ENCODE measurements at places on chromosomes 16 and 17. TPM values are rescaled to one million over a fixed set of nuclear protein-coding genes. Genes with fewer than 3 reads are reported as not detected.

GRCh38 chr17:63247706-63248105, 198.4 kb downstream of the CYB561 start:
- DNase-seq = no peak

GRCh38 chr17:71792966-71793365, 327.9 kb upstream of the SOX9 start:
- DNase-seq = no peak

DNA sequence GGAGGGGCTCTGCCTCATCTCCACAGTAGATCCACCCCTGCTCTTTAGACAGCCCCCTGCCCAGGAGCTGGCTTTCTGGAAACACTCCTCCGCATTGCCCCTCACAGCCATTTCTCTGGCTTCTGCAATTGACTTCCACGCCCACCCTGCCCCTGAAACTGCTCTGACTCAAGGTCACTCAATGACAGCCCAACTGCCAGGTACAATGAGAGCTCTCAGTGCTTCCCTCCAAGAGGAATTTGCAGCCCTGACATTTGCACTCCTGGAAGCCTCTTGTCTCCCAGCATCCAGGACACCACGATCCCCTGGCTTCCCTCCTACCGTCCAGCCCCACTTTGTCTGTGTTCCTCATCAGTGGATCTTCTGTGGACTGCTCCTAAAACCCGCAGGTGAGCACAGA, 421.5 kb downstream of the SOX9 start:
- DNase-seq = no peak

GRCh38 chr17:34321964-34322363, 2.7 kb downstream of the CCL8 start:
- DNase-seq = no peak

The OR1A1 gene
- total RNA-seq = not detected

The PDILT gene
- total RNA-seq = not detected

DNA sequence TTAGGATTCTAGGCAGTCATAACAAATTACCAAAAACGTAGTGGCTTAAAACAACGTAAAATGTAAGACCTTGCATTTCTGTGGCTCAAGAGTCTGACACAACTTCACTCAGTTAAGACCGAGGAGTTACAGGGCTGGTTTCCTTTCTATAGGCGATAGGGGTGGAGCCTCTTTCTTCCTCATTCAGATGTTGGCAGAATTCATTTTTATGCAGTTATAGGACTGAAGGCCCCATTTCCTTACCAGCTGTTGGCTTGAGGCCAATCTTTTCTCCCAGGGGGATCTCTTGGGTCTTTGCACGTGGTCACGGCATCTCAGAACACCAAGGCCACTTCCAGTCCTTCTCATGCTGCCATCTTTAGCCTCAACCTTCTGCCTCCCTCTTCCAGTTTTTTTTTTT, 145.2 kb downstream of the KCNJ2 start:
- DNase-seq = no peak

- DNase-seq = no peak
Observed at GRCh38 chr17:57537524-57538410, 207.3 kb downstream of the CCDC182 start.

DNA sequence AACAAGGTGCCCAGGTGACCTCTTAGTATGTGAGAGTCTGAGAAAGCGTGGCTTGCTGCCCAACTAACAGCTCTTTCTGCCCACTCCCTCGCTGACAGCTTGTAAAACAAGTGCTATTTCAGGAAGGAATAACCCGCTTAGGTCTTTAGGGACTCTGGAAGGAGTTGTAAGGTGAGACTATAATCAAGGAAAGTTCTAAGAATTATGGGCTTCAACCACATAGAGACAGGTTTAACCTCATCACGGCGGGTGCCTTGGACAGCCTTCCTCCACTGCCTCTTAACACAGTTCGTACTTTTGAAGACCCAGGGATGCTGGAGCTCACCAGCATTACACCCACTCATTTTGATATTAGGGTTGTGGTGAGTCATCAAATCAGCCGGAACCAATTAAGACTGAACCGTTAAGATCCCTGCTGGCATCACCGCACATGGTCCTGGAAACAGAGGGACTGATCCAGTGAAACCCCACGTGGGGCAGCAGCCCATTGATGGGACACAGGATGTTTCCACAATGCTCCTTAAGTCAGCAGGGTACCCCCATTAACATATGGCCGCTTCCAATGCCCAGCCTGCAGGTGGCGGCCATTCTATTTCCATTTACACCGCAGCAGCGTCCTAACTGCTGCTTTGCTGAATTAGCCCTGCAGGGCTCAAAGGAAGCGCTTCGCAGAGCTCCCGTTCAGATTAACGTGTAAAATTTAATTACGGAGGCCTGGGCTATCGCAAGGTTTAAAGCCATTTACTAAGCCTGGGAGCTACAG, 176.6 kb upstream of the SDK2 start:
- DNase-seq = no peak

The CKLF gene
- 163 TPM for total RNA-seq

The C17orf107 gene
- not detected for total RNA-seq

- DNase-seq = no peak
Observed at GRCh38 chr16:56336071-56336688, 89.2 kb downstream of the AMFR start.

DNA sequence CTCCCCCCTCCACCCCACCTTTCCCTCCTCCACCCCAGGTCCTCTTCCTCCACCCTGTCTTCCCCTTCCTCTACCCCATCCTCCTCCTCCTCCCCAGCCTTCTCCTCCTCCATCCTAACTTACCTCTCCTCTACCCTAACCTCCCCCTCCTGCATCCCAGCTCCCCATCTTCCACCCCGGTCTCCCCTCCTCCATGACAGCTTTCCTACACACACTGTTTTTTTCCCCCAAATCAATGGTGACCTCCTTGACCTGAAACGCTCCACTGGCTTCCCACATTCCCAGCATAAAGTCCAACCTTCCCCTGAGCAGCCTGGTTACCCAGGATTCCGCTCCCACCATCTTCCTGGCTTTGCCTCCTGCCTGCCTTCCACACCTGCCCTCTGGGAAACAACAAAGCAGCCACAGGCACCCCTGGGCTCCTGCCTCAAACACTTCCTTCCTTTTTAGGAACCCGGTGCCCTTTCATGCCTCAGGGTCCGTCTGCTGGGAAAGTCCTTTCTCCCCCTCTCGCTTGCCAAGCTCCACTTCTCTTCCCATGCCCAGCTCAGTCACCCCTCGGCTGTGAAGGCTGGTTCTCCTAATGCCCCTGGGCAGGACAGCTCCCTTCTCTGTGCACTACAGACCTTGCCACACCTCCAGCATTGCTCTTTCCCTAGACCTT, 2.1 kb downstream of the RGS9 start:
- DNase-seq = no peak

The SALL1 gene
- total RNA-seq = 6.4 TPM

GRCh38 chr17:13395862-13396261, 205.9 kb downstream of the HS3ST3A1 start:
- no peak for DNase-seq

- no peak for DNase-seq
Observed at GRCh38 chr17:46178550-46179214, 14.5 kb downstream of the KANSL1 start.

DNA sequence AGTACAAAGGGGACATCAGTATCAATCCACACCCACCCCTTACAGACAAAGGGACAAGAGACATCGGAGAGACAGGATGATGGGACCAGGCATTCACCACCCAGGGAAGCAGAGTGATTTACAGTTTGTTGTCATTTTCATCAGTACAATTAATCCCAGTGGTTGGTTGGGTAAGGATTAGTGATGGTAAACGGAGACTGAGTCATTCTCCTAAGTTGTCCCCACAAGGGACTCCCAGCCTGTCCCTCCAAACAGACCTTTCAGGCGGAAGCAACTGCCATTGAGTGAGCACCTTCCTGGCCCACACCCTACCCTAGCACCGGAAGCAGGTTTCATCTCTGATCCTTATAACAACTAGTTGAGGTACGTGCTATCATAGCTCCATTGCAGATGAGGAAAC, 11.2 kb downstream of the PPL start:
- no peak for DNase-seq

DNA sequence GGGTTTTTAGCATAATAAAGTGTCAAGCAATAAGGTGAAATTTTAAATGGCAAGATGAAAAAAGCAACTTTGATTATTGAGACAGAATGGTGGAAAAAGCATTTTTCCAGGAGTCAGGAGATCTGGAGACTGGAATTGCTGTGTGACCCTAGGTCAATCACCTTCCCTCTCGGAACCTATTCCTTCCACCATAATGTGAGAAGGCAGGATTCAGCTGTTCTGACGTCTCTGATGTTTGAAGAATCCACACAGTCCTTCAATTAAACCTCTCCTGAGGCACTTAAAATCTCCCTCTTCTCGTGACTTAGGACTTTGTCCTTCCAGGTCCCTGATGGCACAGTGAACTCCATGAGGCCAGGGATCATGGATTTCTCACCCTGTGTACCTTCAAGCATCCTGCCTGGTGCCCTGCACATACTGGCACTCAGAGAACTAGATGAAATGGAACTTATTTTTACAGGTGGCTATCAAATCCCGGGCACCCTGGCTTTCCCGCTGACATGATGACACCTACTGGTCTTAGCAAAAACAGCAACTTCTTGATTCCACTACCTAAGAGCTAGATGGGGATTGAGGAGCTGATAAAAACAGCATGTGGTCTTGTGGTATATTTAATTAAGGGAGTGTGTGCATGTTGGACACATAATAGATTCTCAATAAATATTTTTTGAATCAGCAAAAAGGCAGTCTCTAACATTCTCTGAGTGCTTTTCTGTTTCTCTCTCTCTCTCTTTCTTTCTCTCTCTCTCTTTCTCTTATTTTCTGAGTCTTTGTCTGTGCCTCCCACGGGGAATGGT, 2.3 kb upstream of the CCDC182 start:
- DNase-seq = peak; percentile 74

DNA sequence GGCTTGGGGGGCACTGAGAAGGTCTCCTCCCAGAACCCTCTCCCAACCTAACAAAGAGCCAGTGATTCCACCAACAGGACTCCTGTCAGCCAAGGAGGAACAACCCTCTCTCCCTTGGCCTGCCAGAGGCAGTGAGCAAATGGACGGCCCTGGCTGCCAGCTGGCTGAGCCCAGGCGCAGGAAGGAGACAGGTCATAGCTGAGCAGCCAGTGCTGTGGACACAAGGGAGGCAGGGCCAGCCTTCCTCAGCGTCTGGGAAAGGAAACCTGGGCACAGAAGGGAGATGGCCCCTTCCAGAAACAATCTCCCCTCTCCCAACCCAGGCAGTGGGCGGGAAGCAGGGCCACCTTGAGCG, 2.1 kb downstream of the MPO start:
- DNase-seq = no peak

DNA sequence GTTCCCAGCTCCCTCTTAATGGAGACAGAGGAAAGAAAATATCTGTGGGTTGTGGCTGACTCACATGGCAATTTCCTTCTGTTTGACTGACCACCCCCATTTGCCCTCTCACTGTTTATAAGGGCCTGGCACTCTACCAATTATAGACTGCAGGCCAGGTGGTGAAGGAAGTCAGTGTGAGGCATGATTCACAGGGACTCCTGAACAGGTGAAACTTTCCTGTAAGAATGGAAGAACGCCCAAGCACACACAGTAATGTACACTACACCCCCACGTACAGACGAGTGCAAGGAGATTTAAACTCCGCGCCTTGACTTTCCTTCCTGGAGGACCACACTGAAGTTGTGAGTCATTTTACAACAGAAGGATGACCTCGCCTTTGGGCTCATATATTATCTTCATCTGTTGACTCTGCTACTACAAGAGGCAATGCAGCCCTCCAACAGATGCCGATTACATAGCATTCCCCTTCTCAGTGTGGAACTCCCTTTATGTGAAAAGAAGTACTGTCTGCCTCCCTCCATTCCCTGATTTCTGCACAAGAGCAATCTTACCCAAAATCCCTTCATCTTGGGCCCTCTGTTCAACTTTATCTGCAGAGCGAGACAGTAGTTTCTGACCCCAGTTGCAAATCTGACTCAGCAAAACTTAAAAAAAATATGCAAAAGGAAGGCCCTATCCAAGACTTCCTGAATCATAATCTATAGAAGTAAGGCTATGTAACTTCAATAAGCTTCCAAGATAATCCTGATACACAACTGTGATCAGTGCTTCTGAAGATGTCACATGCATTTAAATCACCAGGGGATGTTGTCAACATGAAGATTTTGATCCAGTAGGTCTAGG, 163.6 kb downstream of the SHISA6 start:
- DNase-seq = peak; percentile 46

GRCh38 chr16:49431591-49432290, 58.1 kb downstream of the C16orf78 start:
- DNase-seq = no peak

DNA sequence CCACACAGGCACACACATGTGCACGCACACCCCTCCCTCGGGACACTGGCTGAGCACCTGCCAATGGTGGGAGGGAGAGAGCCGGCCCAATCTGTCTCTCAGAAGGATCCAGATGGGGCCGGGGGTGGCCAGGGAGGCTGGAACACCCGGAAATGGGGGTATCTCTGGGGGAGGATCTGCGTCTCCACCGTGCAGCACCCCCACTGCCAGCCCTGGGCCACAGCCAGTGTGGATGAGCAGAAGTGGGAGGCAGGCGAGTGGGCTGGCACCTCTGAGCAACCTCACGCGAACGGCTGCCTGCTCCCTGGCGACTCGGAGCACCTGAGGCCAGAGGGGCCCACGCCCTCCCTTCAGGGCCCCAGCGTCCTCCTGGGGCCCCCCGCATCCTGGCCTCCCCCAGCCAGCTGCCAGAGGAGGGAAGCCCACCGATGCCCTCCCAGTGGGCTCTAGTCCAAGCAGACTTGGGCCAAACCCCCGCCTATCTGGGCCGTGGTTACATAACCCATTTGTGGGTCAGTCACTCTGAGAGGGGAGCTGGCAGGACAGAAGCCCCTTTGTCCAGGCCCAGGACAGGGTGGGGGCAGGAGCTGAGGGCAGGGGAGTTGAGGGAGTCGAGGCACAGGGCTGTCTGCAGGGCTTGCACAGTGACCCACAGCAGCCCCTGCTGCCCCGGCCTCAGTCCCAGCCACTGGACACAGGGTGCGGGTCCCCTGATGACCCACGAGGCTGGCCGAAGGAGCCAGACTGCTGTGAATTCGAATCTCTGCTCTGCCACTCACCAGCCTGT, 5.6 kb downstream of the CASKIN1 start:
- DNase-seq = no peak

The LGALS9 gene
- 10.8 TPM for total RNA-seq

GRCh38 chr16:67245674-67246080, 1.6 kb downstream of the FHOD1 start:
- no peak for DNase-seq

The MSI2 gene
- 23.6 TPM for total RNA-seq

The ALOX15 gene
- total RNA-seq = not detected

The SGCA gene
- not detected for total RNA-seq

The GLG1 gene
- 81.2 TPM for total RNA-seq

- DNase-seq = peak; percentile 55
Observed at GRCh38 chr16:89924297-89924924, 1.3 kb downstream of the TUBB3 start.

The TNFRSF13B gene
- not detected for total RNA-seq

- no peak for DNase-seq
Observed at GRCh38 chr17:79855331-79856124, 16.3 kb upstream of the CBX4 start.

The SLC43A2 gene
- 2.9 TPM for total RNA-seq

- DNase-seq = no peak
Observed at GRCh38 chr17:58315281-58315711, 13.3 kb downstream of the TSPOAP1 start.

The C1QTNF8 gene
- not detected for total RNA-seq

The ANKRD40CL gene
- not detected for total RNA-seq

GRCh38 chr17:3817851-3818605, 17.0 kb upstream of the ITGAE start:
- no peak for DNase-seq
